NCI-H2107 (cell line): ENCODE measurements at places on chromosomes 5 and 9.

DNA sequence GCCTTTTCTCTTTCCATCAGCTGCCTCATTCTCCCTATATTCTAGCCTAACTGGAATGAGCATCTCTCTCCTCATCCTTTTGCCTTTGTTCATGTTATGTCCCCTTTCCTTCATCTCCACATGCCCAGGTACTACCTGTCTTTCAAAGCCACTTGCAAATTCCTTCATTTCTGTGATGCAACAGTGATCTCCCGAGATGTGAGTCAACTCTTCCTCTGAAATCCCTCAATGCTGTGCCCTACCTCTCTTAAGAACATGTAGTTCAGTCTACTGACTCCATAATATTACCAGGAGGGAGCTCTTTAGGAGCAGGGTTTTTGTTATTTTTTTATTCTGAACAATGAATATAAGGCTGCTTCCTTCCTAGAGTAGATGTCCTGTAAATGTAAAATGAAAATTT, 91.6 kb downstream of the ZNF462 start:
- DNase-seq, result no peak

- no peak for DNase-seq
Measured at GRCh38 chr5:134026521-134027287, 21.9 kb upstream of the VDAC1 start.

- DNase-seq, result no peak
Measured at GRCh38 chr5:102932781-102933180, 177.7 kb downstream of the PAM start.

DNA sequence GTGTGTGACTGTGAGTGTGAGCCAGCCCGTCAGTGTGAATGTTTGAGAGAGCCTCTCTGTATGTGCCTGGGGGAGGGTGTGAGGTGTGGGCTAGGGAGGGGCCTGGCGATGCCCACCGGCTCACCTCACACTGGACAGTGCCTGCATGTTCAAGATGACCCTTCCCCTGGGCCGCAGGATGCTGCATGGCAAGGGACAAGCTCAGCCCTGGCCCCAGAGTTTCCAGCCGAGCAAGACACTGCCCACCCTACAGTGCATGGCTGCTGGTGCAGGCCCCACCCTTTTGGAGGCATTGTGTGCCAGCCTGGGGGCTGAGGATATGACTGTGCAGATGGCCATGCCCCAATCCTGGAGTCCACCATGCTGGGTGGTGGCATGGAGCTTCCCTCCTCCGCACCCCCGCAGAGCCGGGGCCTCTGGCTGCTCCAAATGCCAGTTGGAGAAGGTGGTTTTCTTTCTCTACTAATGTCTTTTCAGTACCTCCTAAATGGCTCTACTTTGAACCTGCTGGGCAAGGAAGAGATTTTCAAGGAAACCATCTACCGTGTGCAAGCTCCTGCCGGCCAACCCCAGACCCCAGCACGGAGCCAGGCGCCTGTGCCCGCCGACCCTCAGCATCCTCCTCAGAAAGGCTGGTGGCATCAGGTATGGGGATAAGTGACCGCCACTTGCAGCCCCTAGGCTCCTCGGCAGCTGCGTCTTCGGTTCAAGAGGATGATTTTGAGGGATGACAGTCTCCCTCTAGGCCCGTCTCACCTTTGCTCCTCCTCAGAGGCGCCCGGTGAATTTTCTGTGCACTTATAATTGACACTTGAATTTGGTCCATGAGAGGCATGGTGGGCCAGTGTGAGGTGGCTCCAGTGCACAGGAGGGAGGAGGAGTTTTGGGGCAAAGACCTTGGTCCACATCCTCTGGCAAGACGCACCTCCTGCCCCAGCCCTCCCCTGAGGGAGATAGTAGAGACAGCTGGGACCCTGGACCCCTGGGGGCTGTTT, 27.7 kb downstream of the FGD3 start:
- no peak for DNase-seq

DNA sequence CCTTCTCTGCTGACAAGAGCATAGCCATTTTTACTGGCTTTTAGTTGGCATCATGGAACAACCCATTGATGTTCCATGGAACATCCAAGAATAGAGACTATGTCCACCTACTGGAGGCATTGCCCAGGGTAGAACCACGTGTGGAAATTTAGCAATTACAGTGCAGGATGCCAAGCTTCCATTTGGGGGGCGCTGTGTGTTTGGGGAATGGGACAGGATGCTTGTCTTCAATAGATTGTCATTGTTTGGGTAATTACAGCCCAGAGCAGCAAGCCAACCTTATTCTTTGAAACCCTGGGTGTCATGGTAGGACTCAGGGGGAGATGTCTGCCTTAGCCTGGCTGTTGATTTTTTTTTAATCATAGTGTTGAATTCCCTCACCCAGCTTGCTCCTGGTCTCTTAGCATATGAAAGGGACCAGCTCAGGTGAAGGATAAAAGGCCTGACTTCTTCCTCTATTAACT, 171.1 kb downstream of the DOCK2 start:
- DNase-seq, result no peak
